Cardiac fibroblast (primary cell): ENCODE measurements at places on chromosomes 7 and 10.

DNA sequence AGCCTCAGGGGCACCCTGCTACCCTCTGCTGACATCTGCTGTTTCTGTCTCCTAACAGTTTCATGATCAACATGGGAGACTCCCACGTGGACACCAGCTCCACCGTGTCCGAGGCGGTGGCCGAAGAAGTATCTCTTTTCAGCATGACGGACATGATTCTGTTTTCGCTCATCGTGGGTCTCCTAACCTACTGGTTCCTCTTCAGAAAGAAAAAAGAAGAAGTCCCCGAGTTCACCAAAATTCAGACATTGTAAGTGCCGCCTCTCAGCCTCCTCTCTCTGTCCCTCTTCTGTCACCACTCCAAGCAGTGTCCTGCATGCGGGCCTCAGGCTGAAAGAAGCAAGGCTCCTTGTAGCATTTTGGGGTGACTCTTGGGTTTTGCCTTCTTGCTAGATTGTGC, 39.0 kb downstream of the POR start:
- DNase-seq, result no peak

DNA sequence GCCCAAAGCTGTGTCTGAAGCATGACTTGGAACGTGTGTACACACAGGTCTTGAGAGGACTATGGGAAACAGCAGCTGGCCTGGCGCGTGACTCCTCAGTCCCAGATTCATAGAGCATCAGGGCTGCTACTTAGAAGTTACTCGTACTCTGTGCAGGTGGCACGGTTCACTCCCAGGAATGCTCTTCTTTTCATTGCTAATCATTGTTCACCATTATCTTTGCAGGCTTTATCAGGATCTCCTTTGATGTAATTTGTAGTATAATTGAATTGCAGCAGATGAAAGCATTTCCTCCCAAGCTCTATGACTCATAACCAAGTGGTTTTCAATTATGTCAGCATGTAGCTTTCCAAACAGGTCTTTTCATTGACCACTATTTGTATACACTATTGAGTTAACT, 938.9 kb downstream of the NRG3 start:
- peak; percentile 19 for DNase-seq

- no peak for DNase-seq
Observed at GRCh38 chr7:105766421-105767073, 109.9 kb downstream of the ATXN7L1 start.

- no peak for DNase-seq
Observed at GRCh38 chr7:72539702-72540101, 127.6 kb upstream of the CALN1 start.

- DNase-seq, result no peak
Observed at GRCh38 chr7:121172484-121172883, 156.3 kb upstream of the WNT16 start.

GRCh38 chr7:149261316-149261828, 624 bp upstream of the ZNF783 start:
- peak; percentile 27 for DNase-seq

GRCh38 chr7:2943851-2944601, 99.6 kb downstream of the CARD11 start:
- DNase-seq, result no peak

DNA sequence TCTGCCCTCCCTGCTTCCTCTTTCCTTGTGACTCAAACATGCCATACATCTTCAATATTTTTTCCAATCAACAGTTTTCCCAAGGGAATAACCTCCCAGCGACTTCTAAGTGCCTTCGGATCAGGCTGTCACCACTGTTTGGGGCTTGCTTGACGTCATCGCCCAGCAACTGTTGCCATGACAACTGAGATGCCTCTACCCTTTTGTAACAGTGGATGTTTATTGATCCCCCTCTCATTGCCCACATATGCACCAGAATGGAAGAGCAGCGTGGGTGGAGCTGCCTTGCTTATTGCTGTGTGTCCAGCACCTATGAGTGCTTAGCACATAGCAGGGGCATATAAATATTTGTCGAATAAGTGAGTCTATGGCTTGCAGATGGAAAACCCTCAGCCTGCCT, 14.4 kb downstream of the FFAR4 start:
- DNase-seq, result peak; percentile 9

DNA sequence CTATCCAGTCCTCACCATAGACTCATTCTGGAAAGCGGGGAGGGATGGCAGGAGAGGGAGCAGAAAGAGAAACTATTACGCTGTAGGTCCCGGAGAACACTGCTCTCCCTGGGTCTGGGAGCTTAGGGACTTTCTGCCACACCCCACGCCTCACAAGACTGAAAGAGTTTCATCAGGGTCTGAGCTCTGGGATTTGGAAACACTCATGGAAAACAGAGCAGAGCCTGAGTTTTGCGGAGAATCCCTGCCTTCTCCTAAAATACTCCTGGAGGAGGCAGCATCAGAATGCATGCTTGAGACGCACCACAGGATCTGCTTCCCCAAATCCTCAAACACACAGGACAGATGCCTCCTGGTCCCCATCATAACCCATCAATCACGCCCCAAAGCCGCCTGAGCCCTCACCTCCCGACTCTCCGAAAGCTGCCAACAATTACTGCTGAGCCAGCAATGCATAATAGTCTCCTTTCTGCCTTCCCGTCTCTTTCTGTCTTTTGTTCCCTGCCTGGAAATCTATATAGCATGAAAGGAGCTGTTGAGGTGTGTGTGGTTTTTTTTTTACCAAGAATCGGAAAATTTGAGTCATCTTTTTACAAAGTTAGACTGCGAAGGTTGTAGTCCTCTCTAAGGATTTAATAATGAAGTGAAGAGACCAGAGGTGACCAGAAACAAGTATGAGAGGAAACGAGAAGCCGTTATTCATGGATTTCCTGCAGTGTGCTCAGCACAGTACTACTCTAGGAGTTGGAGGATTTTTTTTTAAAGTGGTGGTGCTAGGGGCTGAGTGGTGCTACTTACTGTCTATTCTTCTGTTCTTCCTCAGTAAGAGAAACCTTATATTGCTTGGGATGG, 37.7 kb downstream of the ASB13 start:
- DNase-seq, result peak; percentile 57
